Right lung (tissue), 10 donors: ENCODE measurements at places on chromosomes 4 and X. TPM values are rescaled to one million over a fixed set of nuclear protein-coding genes. Genes with fewer than 3 reads are reported as not detected.

DNA sequence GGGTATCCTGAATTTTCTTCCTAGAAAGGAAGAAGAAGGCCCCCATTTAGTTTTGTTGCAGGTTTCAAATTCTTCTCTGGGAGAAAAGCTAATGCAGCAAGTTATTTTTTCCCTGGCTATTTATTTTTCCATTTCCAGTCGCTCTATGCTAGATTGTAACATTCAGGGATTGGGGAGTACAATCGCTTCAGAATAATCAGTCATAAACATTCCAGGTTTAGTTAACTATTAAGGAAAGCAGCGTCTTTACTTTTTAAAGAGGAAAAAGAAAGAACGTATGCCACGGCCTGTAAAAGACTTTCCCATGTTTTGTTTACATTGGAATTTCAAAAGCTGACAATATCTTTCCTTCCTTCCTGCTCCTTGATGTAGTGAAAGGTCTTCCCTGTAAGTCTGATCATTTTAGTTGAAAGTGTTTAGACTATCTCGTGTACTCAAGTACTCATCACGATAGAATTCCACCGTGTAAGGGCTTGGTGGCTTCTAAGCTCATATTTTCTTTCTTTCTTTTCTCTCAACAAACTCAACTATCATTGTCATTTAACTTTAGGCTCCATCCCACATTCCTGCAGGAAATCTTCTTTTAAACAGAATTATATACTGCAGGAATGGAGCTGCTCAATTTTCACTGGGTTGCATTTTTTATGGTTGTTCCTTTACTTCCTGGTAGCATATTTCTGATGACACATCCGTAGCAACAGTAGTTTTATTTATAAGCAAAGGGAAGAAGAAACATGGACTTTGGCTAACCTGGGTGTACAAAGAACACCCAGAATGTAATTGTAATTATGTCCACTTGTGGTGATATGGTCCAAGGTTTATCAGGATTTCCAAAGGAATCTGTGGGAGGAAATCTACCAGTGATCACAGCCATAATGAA, 213.1 kb upstream of the FAT1 start:
- DNase-seq: peak; percentile 28

DNA sequence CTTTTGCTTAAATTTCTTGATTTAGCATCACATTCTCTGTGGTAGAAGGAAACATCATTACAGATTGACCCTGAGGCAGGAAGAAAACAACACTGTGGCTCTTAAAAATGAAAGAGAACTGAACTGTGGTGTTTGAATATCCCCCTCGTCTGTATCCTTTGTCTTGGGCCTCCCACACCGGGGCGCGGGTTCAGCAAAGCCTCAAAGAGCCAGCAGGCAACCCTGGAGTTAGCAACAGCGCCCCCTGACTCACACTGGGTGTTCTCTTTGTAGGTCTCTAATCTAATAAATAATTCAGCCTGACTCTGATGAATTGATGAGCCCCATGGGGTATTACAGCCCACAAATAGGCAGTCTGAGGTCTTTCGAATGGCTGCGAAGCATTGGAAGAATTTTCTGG, 46.1 kb upstream of the CTSO start:
- no peak for DNase-seq

GRCh38 chr4:70681704-70682103, 6.6 kb upstream of the UTP3 start:
- no peak for DNase-seq

The LEF1 gene
- polyA plus RNA-seq: 54.1 TPM

The IGFBP7 gene
- polyA plus RNA-seq: 267 TPM
